ENCODE measurements at places on chromosomes 6 and 20.
A peak's percentile ranks its signal among the peaks of the same experiment; 100 is the strongest.

- no peak for DNase-seq
Measured at GRCh38 chr6:161838306-161839035, 564.6 kb upstream of the AGPAT4 start.

DNA sequence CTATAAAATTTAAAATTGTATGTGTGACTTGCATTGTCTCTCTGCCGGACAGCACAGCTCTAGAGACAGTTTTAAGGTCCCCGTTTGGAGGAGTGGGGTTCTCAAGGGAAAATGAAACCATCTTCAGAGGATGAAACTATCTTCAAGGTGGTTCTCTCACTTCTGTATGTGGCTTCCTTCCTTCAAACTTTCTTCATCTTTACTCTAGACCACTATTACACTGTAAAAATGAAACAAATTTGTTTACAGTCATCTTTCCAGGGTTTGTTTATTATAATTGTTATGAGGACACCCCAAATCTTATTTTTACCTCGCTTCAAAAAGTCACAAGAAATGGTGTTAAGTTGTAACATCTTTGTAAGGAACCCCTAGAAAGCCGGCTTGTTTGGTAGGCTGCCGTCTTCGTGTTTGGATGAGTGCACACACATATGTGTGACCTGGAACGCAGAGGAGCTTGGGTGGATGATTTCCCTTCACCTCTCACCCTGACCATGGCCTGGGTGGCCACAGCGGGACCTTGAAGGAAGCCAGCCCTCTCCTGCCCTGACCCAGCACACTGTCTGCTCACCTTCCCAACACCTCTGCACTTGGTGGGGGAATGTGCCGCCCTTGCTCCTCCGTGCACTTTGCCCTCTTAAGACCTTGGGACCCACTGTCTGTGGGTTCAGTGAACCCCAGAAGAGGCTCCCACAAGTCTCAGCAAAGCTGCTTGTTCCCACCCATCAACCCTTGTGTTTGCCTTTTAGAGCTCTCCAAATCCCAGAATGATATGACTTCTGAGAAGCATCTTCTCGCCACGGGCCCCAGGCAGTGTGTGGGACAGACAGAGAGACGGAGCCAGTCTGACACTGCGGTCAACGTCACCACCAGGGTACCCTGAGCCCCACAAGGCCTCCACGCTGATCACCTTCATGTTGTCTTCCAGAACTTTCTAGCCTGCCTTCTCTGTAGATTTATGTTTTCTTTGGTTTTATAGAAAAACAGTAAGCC lies 67.8 kb downstream of the SYTL3 start:
- DNase-seq = no peak

GRCh38 chr6:133648581-133648980 lies 240.3 kb upstream of the TCF21 start:
- no peak for DNase-seq

- DNase-seq = no peak
Measured at GRCh38 chr6:97322811-97323210, 39.8 kb upstream of the MMS22L start.

GRCh38 chr6:5782783-5783547 lies 223.8 kb downstream of the NRN1 start:
- no peak for DNase-seq

- DNase-seq = no peak
Measured at GRCh38 chr6:136037242-136037875, 185.9 kb downstream of the PDE7B start.

DNA sequence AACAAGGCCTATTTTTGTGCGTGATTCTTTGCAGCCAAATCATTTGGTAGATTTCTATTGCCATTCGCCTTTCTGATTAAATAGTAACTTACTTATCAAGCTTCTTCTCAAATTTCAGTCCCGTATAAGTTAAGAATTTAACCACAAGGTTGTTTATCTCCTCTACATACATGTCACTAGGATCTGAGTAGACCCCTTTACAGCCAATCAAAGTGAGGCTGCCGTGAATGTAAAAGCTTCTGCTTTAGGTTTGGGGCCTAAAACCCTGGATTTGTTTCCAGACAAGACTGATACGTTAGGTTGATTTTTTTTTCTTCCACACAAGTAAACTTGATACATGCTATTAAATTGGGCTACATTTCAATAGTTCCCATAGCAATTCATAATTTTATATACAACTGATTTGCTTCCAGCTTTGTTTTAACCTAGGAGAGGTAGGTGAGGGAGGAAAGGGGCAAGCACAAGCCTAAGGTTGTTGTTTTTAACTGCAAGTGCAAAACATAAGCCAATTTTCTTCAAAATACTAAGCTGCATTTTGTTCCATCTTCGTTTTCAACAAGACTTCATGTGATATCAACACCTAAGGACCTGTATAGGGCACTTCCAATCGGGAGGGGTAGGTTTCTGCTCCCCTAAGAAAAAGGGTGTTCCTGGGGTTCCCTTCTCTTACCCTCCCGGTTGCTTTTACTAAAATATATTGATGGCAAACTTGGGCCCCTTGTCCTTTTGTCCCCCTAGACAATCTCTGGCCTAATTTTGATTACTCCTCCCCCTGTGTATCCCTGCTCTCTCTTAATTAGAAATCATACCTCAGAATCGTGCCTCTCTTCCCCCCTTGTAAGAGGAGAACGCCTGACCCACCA lies 1.7 kb downstream of the RANBP9 start:
- no peak for DNase-seq

- DNase-seq = peak; percentile 35
Measured at GRCh38 chr20:10239954-10240353, 21.3 kb downstream of the SNAP25 start.

- no peak for DNase-seq
Measured at GRCh38 chr6:69102416-69102815, 467.3 kb downstream of the ADGRB3 start.

DNA sequence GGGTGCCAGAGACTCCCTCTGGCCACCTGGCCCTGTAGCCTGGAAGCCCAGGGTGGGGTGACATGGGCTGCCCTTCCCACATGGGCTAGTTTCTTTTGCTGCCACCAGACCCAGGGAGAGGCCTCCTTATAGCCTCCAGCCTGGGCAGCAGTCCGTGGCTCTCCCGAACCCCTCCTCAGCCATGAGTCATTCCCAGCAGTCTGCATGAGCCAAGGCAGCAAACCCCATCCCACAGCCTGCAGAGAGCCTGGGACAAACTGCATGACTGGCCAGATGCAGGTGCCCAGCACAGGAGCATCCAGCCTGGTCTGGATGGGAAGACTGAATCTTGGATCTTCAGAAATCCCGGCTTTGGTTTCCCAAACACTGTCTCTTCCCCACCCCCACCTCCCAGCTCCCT lies 75.7 kb downstream of the MRPL14 start:
- no peak for DNase-seq

DNA sequence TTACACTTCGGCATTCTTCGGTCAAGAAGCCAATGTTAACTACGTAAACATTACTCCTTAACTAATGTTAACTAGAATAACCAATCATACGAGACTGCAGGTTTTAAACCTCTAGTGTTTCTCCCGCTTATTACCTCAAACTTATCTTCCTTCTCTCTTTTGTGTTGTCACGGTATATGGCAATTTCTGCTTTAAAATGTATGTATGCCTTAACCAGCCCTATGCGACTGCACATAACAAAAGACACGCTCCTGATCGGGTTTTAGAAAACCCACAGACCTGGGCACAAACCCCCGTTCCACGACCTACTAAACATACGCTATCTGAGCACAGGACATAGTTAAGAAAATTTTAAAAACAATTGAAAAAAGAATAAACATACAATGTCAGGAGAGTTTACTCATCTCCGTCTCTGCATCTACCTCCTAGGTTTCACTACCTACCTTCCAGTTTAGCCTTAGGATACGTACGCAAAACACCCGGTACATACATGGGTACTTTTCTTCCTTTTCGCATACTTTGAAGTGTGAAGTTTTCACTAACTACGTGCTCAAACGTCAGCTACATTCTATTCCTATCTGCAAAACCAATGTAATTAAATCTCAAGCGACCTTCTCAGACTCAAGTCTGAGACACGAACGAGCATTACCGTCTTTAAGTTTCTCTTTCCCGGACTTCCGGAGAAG lies 1.1 kb downstream of the CD164 start:
- no peak for DNase-seq

DNA sequence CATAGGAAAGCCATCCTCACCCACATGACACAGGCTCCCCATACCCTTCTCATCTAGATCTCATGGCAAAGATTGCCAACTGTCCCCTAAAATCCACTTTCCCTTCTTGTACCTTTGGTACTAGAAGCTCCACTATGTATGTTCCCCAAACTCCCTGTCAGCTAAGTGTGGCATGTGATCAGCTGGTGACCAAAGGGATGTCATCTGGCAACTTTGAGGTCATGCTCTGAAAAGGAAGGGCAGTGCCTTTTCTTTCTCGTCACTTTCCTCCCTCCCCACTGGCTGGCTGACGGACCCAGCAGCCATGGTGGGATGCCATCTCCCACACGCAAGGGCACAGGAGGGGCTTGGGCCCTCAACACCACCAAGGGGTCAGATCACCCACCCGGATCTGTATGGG lies 23.8 kb upstream of the TAF8 start:
- DNase-seq = no peak

- no peak for DNase-seq
Measured at GRCh38 chr20:44009679-44009992, 95.0 kb downstream of the TOX2 start.

Measured in NCI-H187 treated with DMSO at 0.1 percent for 48 hours (cell line).